ENCODE measurements at places on chromosomes 1 and 21. TPM values are rescaled to one million over a fixed set of nuclear protein-coding genes. Genes with fewer than 3 reads are reported as not detected.

- peaks cover 8% of the 10 kb centered on the region for H3K4me1 ChIP-seq
- no peak overlapping the region for H3K4me3 ChIP-seq
- no peak overlapping the region for H3K27ac ChIP-seq
- H3K27me3 ChIP-seq = no peaks in the 10 kb centered on the region
Measured at GRCh38 chr1:186443638-186444037, 17.3 kb downstream of the PDC start.

GRCh38 chr1:1974834-1975233, 28.8 kb downstream of the CFAP74 start:
- no peaks in the 10 kb centered on the region for H3K4me1 ChIP-seq
- H3K36me3 ChIP-seq = peaks cover 8% of the 10 kb centered on the region
- no peak for DNase-seq
- H3K27me3 ChIP-seq = peaks cover 30% of the 10 kb centered on the region
- no peak overlapping the region for H3K4me3 ChIP-seq

Gene OR2L2
- not detected for total RNA-seq

Gene AGO1
- 34.4 TPM for total RNA-seq

Gene KRTAP19-1
- total RNA-seq = not detected

Gene SH2D1B
- not detected for total RNA-seq

DNA sequence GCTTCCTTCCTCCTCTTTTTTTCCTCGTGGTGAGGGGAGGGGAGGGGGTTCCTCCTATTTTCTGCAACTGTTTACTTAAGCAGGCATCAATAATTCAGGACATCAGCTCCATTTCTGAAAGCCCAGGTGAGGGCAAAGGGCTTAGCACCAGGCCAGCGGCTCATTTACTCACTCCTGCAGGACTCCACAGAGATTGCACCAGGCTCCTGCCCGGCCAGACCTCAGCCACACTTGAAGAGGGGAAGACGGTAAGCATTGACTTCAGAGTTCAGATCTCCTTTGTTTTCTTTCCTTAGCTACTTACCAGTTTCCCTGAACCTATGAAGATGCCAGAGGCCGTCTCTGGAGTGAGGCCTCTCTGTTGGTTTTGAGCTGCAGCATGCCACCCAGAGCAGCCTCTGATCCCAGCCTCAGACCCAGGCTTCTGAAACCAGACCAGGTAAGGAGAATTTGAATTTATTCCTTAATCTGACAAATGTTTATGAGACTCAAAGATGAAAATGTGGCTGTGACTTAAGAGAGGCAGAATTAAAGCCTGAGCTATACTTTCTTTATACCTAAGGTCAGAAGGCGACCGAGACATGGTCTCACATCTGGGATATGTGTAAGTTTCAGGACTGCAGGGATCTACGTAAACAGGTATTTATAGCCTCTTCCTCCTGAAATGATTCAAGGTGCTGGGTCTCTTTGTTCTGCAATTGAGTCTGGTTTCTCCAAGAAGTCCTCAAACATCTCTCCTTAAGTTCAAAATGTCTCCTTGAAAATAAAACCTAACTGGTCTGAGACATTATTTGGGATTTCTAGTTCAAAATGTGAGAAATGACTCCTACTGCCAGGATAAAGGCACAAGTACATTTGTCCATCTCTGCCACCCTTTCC, 272.5 kb upstream of the RUNX1 start:
- H3K27ac ChIP-seq = no peak overlapping the region
- peaks cover 39% of the 10 kb centered on the region for H3K4me1 ChIP-seq
- H3K27me3 ChIP-seq = no peaks in the 10 kb centered on the region
- peaks cover 4% of the 10 kb centered on the region for H3K36me3 ChIP-seq

DNA sequence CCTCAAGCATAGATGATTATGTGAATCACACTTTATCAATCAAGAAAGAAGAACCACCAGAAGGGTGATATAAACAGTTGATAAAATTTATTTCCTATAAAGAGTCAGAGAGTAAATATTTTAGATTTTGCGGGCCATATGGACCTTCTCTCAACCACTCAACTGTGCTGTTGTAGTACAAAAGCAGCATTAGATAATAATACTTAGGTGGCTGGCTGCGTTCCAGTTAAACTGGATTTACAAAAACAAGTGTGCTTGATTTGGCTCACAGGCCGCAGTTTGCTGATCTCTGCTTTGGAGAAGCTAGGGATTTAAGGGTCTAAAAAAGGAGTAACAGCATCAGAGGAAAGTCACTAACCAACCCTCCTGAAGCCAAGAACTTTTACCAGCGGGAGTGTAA, 1406.0 kb downstream of the KCNT2 start:
- H3K4me3 ChIP-seq = no peak overlapping the region
- DNase-seq = no peak
- no peak overlapping the region for H3K27ac ChIP-seq
- no peaks in the 10 kb centered on the region for H3K4me1 ChIP-seq

- no peaks in the 10 kb centered on the region for H3K36me3 ChIP-seq
- H3K27me3 ChIP-seq = peaks cover 18% of the 10 kb centered on the region
- no peak overlapping the region for H3K4me3 ChIP-seq
- no peak overlapping the region for H3K27ac ChIP-seq
- DNase-seq = no peak
- no peaks in the 10 kb centered on the region for H3K4me1 ChIP-seq
Measured at GRCh38 chr1:89736937-89737733, 83.7 kb upstream of the LRRC8D start.

DNA sequence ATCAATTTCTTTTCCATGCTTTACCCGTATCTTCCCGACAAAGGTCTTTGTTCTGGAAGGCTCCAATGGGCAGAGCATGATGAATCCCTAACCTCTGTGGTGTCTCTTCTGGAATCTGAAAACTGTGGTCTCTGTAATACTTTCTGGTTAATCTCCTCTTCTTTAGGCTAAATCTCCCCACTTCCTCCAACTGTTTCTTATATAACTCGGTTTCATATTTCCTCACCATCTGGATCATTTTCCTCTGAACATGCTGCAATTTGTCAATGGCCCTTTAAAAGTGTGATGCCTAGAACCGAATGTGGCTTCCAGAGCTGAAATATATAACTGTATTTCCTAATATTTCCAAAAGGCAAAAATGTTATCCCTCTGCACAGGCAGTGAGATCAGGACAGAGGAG, 66.1 kb downstream of the ALG14 start:
- no peaks in the 10 kb centered on the region for H3K36me3 ChIP-seq
- H3K4me3 ChIP-seq = no peak overlapping the region
- no peaks in the 10 kb centered on the region for H3K4me1 ChIP-seq
- H3K27ac ChIP-seq = no peak overlapping the region
- no peaks in the 10 kb centered on the region for H3K27me3 ChIP-seq

GRCh38 chr1:92481971-92482664, 4.6 kb downstream of the GFI1 start:
- DNase-seq = peak; percentile 23
- H3K4me3 ChIP-seq = peak overlapping the region; percentile 75
- H3K4me1 ChIP-seq = peaks cover 20% of the 10 kb centered on the region
- H3K27me3 ChIP-seq = peaks cover 92% of the 10 kb centered on the region
- H3K36me3 ChIP-seq = peaks cover 51% of the 10 kb centered on the region
- H3K27ac ChIP-seq = no peak overlapping the region

Gene HHIPL2
- 0.98 TPM for total RNA-seq

- H3K27me3 ChIP-seq = no peaks in the 10 kb centered on the region
- peaks cover 8% of the 10 kb centered on the region for H3K4me1 ChIP-seq
- no peak for DNase-seq
- no peak overlapping the region for H3K27ac ChIP-seq
- H3K4me3 ChIP-seq = no peak overlapping the region
- no peaks in the 10 kb centered on the region for H3K36me3 ChIP-seq
Measured at GRCh38 chr1:99503276-99503747, 142.6 kb upstream of the PALMD start.

Gene LIN28A
- total RNA-seq = not detected

Gene LCE1B
- total RNA-seq = not detected

Gene NUDT4B
- total RNA-seq = 0.78 TPM

DNA sequence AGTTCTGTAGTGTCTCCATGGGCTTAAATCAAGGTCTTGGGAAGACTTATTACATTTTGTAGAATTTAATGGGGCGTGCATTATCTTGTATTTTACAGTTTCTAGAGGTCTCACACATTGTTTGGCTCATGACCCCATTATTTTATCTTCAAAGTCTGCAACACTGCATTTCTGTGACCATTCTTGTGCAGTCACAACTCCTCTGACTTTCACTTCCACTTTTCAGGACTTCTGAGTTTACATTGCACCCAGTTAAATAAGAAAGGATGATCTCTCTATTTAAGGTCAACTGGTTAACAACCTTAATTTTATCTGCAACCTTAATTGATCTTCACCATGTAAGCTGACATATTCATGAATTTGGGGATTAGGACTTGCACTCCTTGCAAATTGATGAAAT, 1186.6 kb downstream of the MRPL39 start:
- no peak overlapping the region for H3K4me3 ChIP-seq
- no peak overlapping the region for H3K27ac ChIP-seq
- H3K27me3 ChIP-seq = no peaks in the 10 kb centered on the region

- no peak overlapping the region for H3K4me3 ChIP-seq
- no peak overlapping the region for H3K27ac ChIP-seq
- H3K4me1 ChIP-seq = peaks cover 8% of the 10 kb centered on the region
- no peaks in the 10 kb centered on the region for H3K27me3 ChIP-seq
- H3K36me3 ChIP-seq = no peaks in the 10 kb centered on the region
Measured at GRCh38 chr1:180249725-180250498, 19.8 kb downstream of the LHX4 start.

Measured in Calu3 (cell line).